ENCODE measurements at places on chromosomes 3 and 15. TPM values are rescaled to one million over a fixed set of nuclear protein-coding genes. Genes with fewer than 3 reads are reported as not detected.

GRCh38 chr15:89543389-89543788 lies 31.9 kb upstream of the TICRR start:
- DNase-seq: no peak

DNA sequence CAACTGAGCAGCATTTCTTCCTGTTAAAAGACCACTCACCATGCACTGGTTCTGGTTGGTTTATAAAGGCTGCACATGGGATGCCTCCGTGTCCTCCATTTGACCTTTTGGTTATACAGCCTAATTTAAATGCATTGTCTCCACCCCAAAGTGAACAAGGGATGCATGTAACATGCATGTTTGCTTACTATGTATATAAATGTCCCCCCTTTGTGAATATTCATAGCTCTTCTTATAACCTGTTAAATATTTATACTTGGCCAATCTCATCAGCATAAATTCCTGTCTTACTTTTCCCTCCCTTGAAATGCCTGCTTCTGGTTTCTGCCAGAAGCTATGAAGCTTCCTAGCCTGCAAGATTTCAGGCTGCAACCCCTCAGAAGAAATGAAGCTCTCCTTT lies 27.4 kb downstream of the TARS3 start:
- no peak for DNase-seq

- DNase-seq: no peak
Observed at GRCh38 chr3:185936273-185936629, 1.6 kb downstream of the TRA2B start.

- peak; percentile 98 for DNase-seq
Observed at GRCh38 chr3:195914648-195915473, 6.5 kb upstream of the TNK2 start.

GRCh38 chr3:73332558-73332957 lies 271.1 kb downstream of the EBLN2 start:
- DNase-seq: no peak

DNA sequence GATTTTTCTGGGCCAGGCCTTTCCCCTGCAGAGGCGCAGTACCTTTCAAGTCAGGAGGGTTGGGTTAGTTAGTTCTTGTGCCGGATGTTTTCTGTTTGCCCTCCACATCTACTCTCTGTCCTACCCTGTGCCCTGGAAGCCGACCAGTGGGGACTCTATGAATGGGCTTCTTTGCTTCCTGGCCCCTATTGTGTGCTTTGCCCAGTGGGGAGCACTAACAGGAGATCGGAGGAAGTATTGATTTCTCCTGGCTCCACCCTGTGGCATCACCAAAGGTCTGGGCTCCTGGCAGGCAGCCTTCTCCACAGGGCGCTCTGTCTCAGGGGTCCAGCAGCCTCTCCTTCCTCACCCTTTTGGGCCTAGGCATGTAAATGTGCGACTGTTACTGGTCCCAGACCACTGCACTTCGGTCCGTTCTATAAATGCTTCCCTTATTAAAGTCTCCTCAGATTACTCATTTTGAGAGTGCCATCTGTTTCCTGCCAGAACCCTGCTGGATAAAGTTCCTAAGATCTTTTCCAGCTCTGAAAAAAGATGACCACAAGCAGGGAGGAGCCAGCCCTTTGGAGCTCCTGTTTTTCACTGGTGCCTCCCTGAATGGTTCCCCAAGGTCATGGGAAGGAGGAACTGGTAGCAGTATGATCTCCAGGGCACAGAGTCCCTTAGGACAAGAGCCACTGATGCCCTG lies 44.5 kb downstream of the CTDSPL start:
- peak; percentile 89 for DNase-seq

DNA sequence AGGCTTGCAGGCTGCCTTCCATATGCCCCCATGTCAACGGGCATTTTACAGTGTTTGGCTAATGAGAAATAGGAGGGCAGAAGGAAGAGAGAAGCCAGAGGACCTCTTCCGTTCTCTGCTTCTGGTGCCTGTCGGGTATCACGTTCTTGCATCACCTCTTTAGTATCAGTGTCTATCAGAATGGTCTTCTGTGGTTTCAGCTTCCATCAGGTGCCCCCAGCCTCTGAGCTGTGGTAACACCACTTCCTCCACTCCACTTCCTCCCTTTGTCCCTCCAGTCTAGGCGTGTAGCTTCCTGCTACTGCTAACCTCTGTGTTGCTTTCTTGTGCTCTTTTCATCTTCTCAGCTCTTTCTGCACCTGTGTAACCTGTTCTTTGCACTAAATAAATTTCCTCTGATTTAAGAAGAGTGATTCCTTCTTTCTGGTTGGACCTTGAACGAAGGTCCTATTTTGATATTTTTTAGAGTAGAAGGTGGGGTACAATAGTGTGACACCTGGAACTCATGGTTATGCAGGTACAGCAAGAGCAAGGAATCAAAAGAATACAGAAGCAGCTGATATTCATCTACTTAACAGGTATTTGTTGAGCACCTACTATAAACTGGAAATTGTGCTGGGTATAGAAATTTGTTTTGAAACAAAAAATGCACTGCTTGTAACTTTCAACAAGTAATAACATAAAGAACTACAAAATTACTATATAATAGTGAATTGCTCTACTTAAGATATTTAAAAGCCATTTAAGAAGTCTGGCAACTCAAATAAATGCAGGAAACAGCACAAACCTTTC lies 27.4 kb upstream of the FOXB1 start:
- DNase-seq: no peak

DNA sequence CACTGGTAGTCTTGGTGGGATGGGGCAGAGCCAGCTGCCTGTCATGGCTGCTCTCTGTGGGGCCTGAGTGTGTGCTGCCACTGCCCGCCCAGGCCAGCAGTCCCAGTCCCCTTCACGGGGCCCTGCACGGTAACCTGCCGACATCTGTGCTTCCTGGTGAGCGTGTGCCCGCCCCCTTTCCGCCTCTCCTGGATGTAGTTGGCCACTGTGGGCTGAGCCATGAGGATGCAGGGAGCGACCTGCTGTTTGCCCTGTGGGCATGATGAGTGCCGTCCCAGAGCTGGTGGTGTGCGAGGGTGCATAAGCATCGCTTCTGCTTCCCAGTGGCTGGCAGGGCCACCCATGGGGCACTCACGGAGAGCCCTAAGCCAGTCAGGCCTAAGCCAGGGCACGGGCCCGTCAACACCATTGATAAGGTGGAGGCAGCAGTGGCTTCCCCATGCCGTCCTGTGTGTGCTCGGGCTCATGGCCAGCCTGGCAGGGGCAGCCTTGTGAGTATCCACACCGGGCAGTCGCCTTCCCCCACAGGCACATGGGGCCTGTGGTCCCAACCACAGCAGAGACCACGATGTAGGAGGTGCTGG lies 14.6 kb downstream of the PLXNA1 start:
- DNase-seq: no peak

DNA sequence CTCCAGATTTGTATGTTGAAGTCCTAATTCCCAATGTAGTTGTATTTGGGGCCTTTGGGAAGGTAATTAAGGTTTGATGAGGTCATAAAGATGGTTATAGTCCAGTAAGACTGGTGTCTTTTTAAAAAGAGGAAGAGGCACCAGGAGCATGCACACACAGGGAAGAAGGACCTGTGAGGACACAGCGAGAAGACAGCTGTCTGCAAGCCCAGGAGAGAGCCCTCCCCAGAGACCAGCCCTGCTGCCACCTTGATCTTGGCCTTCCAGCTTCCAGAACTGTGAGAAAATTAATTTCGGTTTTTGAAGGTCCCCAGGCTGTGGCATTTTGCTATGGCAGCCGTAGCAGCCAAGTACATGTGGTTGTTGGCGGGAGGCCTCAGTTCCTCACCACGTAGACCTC lies 32.8 kb upstream of the TSEN2 start:
- DNase-seq: no peak

DNA sequence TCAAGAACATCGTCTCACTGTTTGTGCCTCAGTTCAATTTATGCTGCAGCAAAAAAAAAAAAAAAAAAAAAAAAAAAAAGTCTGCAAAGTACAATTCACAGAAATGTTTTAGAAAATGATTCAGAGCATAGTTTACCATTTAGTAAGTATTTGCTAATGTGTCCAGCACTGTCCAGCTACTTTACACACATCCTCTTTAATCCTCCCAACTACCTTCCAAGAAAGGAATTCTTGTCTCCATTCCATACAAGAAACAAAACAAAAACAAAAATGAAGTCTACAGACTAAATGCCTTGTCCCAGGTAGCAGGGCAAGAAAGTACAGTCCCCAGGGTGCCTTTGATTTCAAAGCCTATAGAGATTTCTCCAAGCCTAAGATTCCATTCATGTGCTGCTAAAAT lies 38.9 kb upstream of the SNTN start:
- DNase-seq: no peak

- no peak for DNase-seq
Observed at GRCh38 chr3:52458031-52458760, 2.8 kb downstream of the NISCH start.

The SIAH2 gene
- total RNA-seq: 21.0 TPM

The ASB7 gene
- total RNA-seq: 11.0 TPM

The ASB14 gene
- not detected for total RNA-seq

The IFT80 gene
- 30.7 TPM for total RNA-seq

Measured in LHCN-M2 (cell line).